ENCODE measurements at places on chromosomes 2 and 18.

DNA sequence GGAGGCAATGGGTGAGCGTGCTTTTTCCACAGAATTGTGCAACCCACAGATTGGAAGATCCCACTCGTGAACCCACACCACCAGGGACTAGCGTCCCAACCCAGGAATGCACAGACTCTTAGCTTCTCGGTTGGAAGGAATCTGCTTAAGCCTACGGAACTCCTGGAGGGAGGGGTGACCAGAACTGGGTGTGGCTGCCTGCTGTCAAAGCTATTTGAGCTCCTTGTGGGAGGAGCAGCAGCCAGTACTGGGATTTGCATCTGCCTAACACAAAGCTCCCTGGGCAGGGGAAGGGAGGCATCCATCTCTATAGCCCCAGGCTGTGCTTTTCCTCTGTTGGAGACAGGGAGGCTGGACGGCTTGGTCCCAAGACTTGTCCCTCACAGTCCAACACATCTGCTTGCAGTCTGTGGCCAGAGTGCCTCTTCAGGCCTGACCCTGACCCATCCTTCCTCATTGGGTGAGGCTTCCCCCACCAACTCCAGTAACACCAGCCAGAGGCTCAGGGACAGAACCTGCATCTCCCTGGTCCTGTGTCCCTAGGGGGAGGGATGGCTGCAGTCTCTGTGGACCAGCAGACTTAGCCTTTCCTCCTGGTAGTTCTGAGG is 27.9 kb downstream of the HNMT start:
- DNase-seq, result no peak

- no peak for DNase-seq
These were observed 47.1 kb upstream of the ZNF519 start for GRCh38 chr18:14179306-14179705.

GRCh38 chr18:61851940-61852451 is 40.8 kb downstream of the RNF152 start:
- peak; percentile 60 for DNase-seq

DNA sequence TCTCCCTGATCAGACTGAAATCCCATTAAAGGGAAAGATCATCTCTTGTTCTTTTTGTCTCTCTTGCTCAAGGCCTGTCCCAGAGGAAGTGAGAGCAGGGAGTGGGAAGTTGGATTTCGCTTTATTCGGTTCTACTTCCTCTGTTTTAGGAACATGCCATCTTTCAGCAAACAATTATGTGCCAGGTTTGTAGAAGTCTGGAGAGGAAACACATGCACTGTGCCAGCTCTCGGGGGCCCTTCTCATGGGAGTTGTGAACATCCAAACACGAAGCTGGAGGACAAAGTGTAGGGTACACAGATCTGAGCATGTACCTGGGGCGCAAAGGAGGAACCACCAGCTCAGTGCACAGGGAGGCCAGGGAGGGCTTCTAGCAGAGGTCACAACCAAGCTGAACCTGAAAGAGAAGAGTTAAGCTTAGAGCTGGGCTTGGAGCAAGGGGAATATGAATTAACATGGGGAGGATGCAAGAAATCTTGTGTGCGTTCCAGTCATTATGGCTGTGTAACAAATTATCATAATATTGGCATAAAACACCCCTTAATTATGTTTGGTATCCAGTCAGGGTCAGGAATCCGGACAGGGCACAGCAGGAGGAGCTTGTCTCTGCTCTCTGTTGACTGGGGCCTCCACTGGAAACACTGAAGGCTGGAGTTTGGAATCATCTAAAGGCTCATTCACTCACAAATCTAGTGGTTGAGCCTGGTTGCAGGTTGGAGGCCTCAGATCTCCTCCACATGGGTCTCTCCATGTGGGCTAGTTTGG is 128.6 kb downstream of the ZFP36L2 start:
- no peak for DNase-seq

DNA sequence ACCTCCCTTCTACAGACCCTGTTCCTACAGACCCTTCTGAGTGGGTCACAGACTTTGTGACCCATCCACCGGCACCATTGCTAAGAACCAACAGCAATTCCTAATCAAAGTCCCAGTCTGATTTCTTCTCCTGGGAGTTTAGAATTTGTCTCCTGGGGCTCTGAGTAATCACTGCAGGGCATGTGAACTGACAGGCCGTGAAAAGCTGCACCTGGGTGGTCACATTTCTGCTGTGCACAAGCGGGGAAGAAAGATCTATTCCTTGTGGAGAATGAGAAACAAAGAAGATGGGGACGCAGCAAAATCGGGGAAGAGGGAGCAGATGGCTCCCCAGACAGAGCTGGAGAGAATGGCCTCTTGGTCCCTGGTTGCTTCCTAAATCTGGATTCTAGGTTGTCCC is 151.0 kb downstream of the ARL4C start:
- DNase-seq, result no peak

GRCh38 chr18:25743646-25744151 is 346.7 kb downstream of the SS18 start:
- DNase-seq, result no peak

All from amniotic stem cell (primary cell).